ENCODE measurements at places on chromosomes 4 and X.

GRCh38 chr4:7909463-7910262 lies 30.0 kb downstream of the AFAP1 start:
- DNase-seq: no peak

- DNase-seq: no peak
Observed at GRCh38 chr4:6087669-6088341, 69.6 kb upstream of the C4orf50 start.

- DNase-seq: no peak
Observed at GRCh38 chr4:81634766-81635549, 163.3 kb upstream of the RASGEF1B start.

DNA sequence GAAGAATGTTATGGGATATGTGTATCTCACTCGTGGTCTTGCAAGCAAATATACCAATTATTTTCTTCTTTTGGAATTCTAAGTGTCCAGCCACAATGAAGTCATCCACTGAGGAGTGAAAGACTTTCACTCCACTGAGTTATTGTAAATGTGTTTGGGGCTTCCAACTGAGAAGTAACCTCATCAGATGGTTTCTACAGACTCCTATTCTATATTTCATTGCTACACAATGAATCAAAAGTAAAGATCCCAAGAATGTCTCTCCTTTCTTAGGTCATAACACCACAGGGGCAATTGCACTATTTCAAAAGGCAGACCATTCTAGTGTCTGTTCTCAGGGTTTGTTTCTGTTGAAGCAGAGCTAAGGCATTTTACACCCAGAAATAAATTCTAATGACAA lies 12.3 kb upstream of the VCX2 start:
- DNase-seq: no peak

- DNase-seq: peak; percentile 87
Observed at GRCh38 chrX:111041018-111041462, 55.0 kb upstream of the PAK3 start.

- DNase-seq: no peak
Observed at GRCh38 chr4:41095192-41095872, 119.0 kb downstream of the APBB2 start.

- DNase-seq: no peak
Observed at GRCh38 chr4:84647312-84647884, 64.5 kb downstream of the CDS1 start.

- DNase-seq: no peak
Observed at GRCh38 chrX:24093746-24094145, 39.0 kb downstream of the EIF2S3 start.

- DNase-seq: no peak
Observed at GRCh38 chrX:1657367-1658070, 42.7 kb downstream of the ASMT start.

DNA sequence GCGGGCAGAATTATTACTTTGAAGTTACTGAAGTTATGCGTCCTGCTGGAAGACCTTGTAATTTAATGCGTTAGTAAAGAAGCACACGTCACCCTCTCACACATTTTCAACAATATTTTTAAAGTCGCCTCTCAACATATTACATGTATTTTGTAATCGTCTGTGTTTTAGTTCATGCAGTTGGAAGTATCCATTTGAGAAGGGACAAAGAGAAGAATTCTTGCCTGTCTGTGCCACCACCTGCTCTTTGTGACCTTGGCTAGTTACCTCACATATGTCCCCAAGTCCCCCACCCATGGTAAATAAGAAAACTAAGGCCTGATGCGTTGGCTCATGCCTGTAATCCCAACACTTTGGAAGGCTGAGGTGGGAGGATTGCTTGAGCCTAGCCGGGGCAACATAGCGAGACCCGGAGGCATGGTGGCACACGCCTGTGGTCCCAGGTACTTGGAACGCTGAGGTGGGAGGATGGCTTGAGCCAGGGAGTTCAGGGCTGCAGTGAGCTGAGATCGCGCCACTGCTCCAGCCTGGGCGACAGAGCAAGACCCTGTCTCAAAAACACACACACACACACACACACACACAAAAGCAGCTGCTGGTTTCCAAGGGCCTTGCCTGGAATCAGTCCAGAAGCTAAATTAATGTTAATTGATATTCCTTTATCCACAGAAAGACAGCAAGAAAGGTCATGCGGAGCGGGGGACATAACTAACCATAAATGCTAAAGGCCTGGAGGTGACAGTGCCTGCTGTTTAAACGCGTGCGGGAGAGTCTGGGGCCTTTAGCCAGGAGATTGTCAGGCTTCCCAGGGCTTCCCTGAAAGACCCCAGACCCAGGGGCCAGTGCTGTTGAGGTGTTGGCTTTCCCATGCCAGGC lies 811 bp downstream of the TMEM187 start:
- no peak for DNase-seq

GRCh38 chr4:103079621-103080020 lies 3.1 kb upstream of the SLC9B2 start:
- DNase-seq: no peak

GRCh38 chrX:54494989-54495813 lies 833 bp downstream of the FGD1 start:
- no peak for DNase-seq

GRCh38 chr4:176642472-176642871 lies 150.2 kb downstream of the VEGFC start:
- DNase-seq: no peak

GRCh38 chr4:6649216-6649615 lies 8.7 kb downstream of the MRFAP1 start:
- DNase-seq: no peak

DNA sequence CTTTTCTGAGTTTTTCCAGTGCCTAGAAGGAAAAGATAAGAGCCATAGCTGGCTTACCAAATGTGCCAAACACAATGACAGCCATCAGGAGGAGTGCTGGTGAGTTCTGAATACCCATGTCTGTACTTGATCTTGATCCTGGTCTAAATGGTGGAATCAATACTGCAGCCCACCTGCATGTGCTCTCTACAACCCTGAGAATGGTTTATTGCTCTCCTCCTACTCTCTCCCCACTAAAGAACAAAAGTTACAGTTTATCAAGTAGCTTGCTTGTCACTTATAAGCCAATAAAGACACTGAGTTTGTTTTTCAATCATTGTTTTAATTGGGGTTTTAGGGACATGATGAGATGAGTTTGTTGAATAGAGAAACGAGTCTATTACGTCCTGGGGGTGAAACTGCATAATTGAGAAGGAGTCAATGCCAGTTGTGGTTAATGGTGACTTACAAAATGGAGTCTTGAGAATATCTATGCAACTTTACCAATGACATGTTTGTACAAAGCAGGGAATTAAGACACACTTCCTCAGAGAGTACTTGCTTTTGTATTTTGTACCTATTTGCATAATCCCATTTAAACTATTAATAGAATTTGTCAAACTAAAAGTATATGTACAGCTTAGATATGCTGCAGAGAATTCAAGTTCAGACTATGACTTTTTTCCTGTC lies 20.8 kb upstream of the CXCL3 start:
- no peak for DNase-seq

- no peak for DNase-seq
Observed at GRCh38 chr4:1330761-1331590, 16.0 kb upstream of the UVSSA start.

DNA sequence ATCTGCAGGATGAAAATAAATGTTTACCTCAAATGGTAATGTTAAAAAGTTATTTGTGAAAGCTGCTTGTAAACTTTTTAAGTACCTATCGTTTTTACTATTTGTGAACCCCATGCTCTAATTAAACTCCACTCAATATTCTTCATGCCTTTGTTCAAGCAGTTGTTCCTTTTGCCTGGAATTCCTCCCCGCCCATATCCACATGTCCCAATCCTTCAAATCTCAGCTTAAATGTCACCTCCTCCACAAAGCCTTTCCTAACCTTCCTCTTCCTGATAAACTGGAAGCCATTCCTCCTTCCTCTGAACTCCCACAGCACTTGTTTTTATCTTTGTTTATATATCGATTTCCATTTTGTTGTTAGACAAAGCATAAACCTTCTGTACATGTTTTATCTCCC lies 2.4 kb downstream of the MORC4 start:
- no peak for DNase-seq

- peak; percentile 35 for DNase-seq
Observed at GRCh38 chr4:5366421-5366820, 315.1 kb downstream of the STK32B start.

GRCh38 chrX:103800318-103800717 lies 23.7 kb downstream of the PLP1 start:
- no peak for DNase-seq

DNA sequence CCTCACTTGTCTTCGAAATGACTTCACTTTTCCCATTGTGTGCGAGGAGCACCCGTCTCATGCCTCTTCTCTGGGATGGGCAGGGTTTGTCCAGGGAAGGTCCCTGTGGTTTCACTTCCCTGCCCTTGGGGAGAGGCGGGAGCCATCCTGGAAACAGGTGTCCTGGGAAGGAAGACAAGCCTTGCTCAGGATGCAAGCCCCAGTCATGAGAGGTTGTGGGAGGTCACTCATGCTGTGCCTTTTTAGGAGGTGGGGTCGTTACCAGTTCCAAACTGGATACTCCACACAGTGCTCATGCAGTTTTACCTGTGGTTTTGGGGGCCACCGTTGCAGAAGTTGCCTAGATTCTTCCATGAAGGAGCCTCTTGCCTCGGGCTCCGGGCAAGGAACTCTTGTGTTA lies 3.8 kb downstream of the RGS12 start:
- no peak for DNase-seq

GRCh38 chrX:21645886-21646285 lies 12.2 kb downstream of the KLHL34 start:
- no peak for DNase-seq

DNA sequence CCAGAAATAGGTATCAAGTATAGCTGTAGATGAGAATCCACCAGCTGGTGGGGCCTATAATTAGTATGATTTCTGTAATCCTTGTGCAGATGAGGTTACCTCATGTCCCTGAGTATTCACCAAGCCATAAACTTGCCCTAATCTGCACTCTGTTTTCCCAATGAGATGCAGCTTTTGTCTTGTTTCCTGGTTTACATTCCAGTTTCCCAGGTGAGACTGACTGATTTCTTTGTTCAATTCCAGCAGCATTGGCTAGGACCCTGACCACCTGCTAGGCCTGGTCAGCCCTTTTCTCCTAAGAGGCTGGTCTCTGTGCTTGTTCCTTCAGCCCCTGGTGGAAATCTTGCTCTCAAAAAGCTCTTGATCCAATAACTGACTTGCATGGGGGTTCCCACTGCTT lies 44.6 kb downstream of the GABRB1 start:
- no peak for DNase-seq

GRCh38 chr4:3196670-3197359 lies 52.1 kb upstream of the MSANTD1 start:
- DNase-seq: no peak

DNA sequence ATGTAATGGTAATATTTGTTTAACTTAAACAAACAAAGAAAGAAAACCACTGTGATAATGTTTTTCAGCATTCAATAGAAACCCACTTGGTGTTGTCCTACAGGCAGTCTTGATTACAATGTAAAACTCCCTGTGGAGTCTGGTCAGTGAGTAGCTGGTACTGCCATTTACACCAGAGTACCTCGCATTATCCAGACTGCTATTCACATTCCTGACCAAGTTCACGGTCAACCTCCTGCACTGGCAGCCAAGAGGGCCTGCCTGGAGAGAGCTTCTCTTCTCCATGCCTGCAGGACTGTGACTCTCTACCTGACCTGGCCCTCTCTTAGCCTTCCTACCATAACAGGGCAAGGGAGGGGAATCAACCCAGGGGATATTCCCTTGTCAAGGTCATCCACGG lies 2.9 kb upstream of the LONRF3 start:
- DNase-seq: no peak

DNA sequence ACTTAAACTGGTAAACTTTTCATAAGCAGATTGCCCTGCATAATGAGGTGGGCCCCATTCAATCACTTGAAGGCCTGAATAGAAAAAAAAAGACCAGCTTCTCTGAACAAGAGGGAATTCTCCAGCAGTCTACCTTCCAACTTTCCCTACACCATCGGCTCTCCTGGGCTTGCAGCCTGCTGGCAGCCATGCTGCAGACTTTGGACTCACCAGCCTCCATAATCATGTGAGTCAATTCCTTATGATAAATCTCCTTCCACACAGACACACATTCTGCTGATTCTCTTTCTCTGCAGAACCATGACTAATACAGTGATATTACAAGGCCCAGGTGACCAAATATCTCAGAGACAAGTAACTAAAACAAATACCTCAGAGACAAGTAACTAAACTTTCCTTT lies 113.8 kb upstream of the WDR17 start:
- no peak for DNase-seq

DNA sequence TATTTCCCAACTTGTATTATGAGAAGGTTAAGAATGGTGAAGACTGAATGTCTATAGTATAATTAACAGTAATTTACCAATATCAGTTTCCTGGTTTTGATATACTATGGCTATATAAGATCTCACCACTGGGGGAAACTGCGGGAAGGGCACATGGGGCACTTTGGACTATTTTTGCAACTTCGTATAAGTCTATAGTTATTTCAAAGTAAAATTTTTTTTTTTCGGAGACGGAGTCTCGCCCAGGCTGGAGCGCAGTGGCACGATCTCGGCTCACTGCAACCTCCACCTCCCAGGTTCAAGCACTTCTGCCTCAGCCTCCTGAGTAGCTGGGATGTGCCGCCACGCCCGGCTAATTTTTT lies 46.1 kb downstream of the CXorf58 start:
- no peak for DNase-seq

DNA sequence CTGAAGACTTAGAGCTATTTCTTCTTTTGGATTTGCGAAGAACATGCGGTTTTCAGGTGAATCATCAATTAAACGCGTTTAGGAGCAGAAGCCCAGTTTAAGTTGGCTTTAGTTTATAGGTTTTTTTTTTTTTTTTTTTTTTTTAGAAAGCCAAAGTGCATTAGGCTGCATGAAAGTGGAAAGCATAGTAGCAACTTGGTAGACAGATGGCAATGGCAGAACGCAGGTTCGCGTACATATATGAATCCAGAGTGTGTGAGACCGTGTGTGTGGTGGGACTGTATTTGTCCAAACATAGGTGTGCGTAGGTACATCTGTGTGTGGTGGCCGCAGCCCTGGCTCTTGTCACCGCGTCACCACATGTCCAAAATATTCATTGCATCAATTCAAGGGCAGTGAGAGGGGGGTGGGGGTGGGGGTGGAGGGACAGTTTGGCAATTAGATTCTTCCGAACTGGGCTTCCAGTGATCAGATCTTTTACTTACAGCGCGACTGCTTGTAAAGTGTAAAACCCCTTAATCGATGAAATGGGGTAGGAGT lies 901 bp downstream of the JADE1 start:
- no peak for DNase-seq

DNA sequence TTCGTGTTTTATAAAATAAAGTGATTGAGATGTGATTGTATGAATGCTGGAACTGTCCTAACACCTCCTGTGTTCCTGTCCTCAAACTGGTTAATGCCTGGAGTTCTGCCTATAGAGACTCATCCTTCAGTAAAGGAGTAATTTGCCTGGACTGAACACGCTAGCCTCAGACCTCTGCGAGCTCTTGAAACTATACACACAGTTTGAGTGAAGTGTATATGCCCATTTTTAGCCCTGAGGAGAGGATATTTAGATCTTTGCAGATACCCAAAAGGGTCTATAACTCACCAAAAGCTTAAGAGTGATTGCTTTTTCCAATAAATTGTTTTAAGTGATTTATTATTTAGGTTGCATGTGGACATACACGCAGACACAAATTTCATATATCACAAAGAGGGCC lies 29.9 kb upstream of the STIM2 start:
- no peak for DNase-seq
